ENCODE measurements at places on chromosomes 2 and 18.

GRCh38 chr2:143582046-143582747 is 453.0 kb downstream of the ARHGAP15 start:
- no peak for DNase-seq

DNA sequence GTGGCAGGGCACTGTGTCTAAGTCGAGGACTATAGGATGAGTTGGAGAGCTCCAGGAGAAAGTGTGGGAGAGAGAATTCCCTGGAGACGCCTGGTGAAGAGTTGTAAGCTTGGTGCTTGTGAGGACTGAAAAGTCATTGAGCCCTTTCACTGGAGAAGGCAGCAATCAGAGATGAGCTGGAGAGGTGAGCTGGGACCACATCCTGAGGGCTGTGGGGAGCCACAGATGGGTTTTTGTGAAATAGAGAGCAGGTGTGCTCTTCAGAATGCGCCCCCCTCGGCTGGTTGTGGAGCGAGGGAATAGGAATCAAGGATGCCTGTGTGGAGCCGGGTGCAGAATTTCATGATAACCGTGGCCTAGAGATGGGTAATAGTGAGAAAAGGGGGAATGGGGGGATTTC is 224.3 kb downstream of the KLHL29 start:
- no peak for DNase-seq

DNA sequence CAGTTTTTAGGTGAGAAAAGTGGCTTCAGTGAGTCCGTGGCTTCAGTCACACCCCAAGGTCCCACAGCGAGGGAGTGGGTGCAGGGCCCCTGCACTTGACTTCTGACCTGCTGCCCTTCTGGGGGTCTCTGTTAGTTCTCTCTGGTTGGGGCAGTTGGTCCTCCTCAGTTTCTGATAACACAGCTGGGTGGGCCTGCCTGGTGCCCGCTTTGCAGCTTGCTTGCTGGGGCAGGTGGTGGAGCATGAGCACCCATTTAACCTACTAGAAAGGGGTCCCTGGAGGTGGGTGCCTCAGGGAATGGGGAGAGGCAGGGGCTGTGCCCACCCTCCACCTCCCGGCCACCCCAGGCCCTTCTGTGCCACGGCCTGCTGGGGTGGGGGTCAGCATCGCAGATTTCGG is 83.2 kb downstream of the ASB1 start:
- DNase-seq, result no peak

- DNase-seq, result no peak
Observed at GRCh38 chr2:8571792-8572499, 109.9 kb upstream of the ID2 start.

DNA sequence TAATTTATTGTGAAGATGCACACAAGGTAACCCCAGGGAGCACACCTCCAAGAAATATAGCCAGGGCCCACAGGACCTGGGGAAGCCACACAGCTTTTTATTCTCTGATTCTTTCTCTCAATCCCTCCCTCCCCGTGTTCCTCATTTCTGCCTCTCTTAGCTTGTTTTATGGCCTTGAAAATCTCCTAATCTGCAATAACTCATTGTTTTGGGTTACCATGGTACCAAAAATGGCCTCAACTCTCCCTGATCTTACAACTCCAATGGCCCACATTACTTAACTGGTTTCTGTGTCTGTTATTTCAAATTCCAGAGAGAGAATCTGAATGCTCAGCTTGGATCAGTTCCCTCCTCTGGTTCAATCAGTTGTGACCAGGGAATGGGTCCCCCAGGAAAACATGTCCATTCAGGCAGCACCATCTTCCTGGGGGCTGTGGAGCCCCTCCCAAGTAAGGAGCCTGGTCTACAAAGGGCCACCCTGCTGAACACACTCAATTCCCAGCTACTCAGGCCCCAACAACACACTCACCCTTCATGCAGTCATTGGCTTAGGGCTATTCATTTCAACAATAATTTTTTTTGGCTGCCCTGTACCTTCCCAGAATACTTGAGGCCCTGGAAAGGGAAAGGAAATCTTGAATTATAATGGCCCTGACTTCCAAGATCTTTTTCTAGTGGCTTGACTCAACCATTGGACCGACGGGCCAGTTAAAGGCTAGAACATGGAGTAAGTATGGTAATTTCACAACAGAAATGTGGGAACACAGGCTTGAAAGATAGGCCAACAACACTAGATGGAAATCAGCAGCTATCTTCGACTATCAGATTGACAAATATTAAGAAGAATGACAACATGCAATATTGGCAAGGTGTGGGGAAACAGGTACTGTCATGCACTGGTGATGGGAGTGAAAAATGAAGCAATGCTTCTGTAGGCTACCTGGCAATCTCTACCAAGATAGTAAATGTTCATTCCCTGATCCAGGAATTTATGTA is 41.6 kb upstream of the ST3GAL5 start:
- no peak for DNase-seq

GRCh38 chr2:111155610-111156009 is 34.9 kb downstream of the BCL2L11 start:
- DNase-seq, result no peak

DNA sequence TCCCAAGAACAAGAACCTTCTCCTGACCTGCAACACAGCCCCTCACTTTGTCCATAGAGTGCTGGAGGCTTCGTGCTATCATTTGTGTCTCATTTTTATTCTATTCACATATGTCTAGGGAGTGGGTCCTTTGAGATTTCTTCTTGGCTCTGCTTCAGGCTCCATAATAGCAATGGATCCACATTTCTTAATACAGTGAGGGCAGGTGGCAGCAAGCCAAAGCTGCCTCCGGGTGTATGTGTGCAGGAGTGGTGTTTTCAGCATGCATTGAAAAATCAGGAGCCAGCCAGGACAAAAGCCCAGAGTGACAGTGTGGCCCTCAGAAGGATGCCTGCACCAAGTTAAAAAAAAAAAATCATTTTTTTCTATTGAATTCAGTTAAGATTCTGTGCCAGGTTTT is 115.1 kb upstream of the PELI1 start:
- DNase-seq, result no peak

DNA sequence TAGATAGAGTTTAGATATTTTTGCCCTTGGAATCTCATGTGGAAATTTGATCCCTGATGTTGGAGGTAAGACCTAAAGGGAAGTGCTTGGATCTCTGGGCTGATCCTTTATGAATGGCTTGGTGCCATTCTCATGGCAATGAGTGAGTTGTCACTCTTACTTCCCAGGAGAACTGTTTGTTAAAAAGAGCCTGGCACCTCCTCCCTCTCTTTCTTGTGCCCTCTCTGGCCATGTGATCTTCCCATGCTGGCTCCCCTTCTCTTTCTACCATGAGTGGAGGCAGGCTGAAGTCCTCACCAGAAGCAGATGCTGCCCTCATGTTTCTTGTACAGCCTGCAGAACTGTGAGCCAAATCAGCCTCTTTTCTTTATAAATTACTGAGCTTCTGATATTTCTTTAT is 276.9 kb downstream of the ZNF804A start:
- no peak for DNase-seq

GRCh38 chr2:95375532-95376150 is 26.9 kb upstream of the FAHD2A start:
- DNase-seq, result no peak

GRCh38 chr2:99957332-99958133 is 184.9 kb downstream of the AFF3 start:
- no peak for DNase-seq

DNA sequence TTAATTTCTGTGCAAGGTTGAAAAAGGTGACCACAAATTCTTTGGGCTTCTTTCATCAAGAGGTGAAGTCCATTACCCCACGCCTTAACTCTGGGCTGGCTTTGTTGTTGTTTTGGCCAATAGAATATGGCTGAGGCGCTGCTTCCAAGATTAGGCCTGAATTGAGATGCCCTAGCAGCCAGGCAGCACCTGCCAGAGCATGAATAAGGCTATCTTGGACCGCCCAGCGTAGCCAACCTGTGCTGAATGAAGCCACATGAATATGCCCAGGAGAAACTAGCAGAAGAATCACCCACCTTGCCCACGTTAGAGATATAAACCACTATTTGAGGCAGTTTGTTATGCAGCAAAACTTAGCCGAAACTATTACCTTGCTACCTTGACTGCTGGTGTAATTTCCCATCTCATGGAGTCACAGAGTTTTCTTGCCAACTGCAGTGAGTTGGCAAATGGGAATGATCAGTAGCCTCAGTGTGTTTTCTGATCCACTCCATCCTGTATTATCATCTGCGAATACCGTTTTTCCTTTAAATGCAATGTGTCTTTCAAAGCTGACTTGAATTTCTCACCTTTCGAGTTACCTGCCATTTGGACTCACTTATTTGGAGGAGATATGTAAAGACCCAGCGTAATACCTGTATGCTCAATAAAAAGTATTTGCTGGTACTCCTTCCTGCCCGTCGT is 679 bp downstream of the TSGA10 start:
- DNase-seq, result no peak

DNA sequence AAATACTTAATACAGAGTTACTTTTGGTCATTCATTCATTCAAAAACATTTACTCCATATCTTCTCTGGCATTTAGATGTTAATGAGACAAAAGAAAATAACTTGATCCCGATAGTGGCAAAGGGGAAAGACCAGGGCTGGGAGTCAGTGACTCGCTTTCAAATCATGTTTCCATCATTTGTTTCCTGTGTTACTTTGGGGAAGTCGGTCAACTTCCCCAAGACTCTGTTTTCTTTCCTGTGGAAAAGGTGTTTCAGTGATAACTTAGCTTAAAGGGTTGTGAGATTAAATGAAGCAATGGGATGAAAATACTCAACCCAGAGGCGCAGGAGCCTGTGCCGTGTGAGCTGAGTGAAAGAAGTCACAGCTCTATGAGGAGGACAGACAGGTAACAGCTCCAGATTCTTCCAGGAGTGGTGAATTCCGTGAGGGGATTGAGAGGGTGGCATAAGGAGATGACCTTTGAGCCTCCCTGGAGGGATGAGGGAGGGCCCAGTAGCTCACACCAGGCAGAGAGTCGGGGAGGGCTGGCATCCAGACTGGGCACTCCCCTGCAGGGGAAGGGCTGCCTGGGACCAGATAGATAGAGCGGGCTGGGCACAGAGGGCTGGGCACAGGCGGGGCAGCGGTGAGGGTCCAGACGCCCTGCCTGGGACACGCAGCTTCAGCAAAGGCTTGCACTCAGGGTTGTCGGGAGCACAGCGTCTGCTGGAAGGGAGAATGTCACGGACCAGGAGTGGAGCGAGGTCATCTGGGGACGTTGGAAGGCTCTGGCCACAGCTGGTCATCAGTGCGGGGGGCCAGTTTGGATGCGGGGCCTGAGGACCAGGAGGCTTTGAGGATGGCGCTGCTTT is 70.1 kb downstream of the TSHZ1 start:
- DNase-seq, result no peak

DNA sequence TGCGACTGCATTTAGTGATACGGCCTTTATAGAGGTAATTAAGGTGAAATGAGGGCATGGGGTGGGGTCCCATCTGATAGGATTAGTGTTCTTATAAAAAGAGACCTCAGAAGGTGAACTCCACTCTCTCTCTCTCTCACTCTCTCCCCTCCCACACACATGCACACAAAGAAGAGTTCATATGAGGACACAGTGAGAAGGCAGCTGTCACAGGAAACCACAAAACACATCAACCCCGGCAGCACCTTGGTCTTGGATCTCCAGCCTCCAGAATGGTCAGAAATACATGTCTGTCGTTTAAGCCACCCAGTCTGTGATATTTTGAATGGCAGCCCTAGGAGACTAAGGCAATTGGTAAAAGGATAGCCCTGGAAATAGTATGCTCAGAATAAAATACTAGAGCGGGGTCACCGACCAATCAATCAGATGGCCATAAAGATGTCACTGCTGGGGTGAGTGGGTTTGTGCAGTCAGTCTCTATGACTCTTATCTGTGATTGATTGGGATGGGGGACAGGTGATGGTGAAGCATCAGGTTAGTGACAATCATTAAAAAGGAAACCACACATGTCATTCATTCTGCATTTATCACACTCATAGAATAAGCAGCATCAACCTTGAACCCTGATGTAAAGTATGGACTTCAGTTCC is 118.9 kb upstream of the POU3F3 start:
- DNase-seq, result peak; percentile 71

DNA sequence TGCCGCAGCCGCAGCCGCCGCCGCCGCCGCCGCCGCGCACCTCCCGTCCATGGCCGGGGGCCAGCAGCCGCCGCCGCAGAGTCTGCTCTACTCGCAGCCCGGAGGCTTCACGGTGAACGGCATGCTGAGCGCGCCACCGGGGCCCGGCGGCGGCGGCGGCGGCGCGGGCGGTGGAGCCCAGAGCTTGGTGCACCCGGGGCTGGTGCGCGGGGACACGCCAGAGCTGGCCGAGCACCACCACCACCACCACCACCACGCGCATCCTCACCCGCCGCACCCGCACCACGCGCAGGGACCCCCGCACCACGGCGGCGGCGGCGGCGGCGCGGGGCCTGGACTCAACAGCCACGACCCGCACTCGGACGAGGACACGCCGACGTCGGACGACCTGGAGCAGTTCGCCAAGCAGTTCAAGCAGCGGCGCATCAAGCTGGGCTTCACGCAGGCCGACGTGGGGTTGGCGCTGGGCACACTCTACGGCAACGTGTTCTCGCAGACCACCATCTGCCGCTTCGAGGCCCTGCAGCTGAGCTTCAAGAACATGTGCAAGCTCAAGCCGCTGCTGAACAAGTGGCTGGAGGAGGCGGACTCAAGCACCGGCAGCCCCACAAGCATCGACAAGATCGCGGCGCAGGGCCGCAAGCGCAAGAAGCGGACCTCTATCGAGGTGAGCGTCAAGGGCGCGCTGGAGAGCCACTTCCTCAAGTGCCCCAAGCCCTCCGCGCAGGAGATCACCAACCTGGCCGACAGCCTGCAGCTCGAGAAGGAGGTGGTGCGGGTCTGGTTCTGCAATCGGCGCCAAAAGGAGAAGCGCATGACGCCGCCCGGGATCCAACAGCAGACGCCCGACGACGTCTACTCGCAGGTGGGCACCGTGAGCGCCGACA is 2.4 kb downstream of the POU3F3 start:
- DNase-seq, result peak; percentile 20

DNA sequence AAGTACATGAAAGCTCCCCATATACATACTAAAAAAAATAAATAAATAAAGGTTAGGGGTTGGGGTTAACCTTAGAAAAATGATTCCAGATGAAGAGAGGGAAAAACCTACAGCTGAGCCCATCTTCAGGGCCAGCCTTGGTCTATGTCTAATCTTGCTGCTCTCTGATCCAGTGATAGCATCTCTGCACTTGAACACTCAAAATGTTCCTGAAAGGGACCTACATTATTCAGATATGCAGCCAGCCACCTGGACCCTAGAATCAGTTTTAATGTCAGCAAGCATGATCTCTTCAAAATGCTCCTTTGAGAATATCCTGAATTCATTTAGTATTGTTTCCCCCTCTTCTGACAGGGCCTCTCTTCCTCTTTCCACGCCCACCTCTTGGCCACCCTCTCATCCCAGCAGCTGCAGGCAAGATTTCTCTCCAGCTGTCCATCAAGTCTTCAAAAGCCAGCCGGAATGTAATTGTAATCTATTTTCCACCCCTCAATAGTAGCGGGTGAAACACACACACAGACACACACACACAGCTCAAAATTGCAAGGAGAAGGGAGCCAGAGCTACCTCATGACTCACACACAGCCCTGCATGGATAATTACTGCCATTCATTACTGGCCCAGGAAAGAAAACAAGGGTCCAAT is 135.5 kb downstream of the MYO3B start:
- DNase-seq, result no peak

GRCh38 chr2:45617496-45617895 is 6.4 kb upstream of the SRBD1 start:
- no peak for DNase-seq

- no peak for DNase-seq
Observed at GRCh38 chr2:98576666-98577312, 31.5 kb downstream of the COA5 start.

- DNase-seq, result no peak
Observed at GRCh38 chr2:213696442-213696841, 412.2 kb downstream of the SPAG16 start.

Measured in NB4 (cell line).